ENCODE measurements at places on chromosomes 7 and 10.

GRCh38 chr7:3194501-3195141 is 106.4 kb upstream of the SDK1 start:
- DNase-seq = no peak

- DNase-seq = no peak
Measured at GRCh38 chr10:71229726-71230655, 17.6 kb downstream of the UNC5B start.

GRCh38 chr7:27164367-27165088 is 809 bp downstream of the HOXA9 start:
- DNase-seq = no peak

- no peak for DNase-seq
Measured at GRCh38 chr10:114024876-114025610, 18.6 kb upstream of the ADRB1 start.

DNA sequence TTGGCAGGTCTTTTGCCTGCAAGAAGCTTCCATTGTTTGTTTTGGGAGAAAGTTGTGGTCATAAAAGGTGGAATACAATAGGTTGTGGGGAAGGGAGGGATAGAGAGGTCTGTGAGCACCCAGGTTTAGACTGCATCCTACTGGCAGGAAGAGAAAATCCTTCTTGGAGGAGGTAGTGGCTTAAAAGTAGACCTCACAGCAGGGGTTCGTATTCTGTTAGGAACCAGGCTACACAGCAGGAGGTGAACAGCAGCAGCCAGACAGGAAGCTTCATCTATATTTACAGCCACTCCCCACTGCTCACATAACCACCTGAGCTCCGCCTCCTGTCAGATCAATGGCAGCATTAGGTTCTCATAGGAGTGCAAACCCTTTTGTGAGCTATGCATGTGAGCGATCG is 245.3 kb downstream of the NSUN6 start:
- DNase-seq = no peak

DNA sequence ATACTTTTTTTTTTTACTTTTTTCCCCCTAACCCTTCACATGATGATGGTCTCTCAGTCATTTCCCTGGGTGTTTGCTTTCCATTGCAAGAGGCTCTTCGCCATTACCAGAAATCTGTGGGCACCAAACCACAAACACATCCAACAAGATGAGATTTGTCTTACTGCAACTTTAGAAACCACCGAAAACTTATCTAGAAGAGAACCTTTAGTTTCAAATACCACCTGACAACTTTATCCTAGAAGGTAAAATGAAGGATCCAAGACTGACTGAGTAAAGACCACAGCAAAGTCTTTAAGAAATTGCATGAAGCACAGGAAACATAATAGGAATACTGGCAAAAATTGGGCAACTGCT is 363.3 kb upstream of the MBL2 start:
- no peak for DNase-seq

GRCh38 chr7:142815134-142815533 is 39.7 kb upstream of the EPHB6 start:
- no peak for DNase-seq

- DNase-seq = no peak
Measured at GRCh38 chr10:10315989-10316388, 701.7 kb upstream of the CELF2 start.

GRCh38 chr7:128384726-128385125 is 23.2 kb upstream of the PRRT4 start:
- no peak for DNase-seq

GRCh38 chr10:22646388-22646853 is 68.0 kb downstream of the PIP4K2A start:
- DNase-seq = no peak

- DNase-seq = no peak
Measured at GRCh38 chr7:143497008-143497795, 19.5 kb downstream of the TAS2R41 start.

DNA sequence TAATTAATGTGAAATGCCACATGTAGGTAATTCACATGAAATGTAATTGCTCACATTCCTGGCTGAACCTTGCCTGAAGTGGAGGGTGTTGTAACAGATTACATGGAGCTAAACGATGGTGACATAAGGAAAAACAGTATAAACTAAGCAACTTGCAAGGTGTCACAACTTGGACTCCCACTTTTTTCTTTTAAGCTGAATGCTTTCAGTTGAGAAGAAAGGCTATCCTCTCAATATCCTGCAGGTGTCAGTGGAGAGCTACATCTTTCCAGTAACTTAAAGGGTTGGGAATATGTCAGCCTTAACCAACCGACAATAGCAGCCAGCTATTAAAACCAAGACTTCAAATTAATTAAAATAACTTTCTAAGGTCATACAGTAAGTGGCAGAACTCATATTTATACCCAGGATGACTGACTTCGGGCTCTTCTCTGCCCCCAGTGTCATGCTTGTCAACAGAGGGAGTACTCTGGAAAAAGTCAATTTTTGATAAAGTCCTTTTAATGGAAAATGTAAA is 33.7 kb downstream of the NRBF2 start:
- peak; percentile 41 for DNase-seq

GRCh38 chr7:47329320-47329926 is 252.5 kb downstream of the TNS3 start:
- DNase-seq = no peak

DNA sequence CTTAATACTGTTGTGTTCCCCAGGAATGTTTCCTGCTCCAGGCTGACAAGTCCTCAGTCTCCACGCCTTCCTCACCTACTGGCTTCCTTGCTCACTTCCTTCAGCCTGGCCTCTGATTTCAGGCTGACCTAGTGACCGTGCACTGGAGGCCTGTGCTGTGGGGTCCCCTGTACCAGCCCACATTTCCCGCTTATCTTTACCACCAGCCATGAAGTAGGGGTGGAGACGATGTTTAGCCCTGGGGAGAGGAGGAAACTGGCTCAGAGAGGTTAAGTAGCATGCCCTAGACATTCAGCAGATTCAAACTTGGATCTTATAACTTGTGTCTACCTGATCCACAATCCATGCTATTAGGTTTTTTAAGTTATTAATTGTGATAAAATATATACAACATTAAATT is 4.8 kb upstream of the ZNF488 start:
- DNase-seq = no peak

DNA sequence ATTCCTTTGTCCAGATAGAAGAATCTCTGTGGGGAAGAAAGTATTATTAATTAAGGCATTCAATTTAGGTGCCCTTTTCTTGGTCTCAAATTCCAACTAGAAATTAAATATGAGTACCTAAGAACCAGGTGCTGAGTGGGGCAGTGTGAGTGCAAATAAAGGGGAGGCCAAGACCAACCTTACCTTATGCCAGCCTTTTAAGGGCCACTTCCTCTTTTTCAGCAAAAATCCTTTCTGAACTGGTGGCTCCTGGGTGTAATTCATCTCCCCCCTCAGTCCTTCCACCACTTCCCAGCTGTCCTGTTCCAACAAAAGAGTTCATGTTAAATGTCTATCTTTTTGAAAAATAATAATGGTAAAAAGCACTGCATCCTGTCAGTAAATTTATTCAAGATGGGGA is 108.2 kb downstream of the OSBPL3 start:
- no peak for DNase-seq

DNA sequence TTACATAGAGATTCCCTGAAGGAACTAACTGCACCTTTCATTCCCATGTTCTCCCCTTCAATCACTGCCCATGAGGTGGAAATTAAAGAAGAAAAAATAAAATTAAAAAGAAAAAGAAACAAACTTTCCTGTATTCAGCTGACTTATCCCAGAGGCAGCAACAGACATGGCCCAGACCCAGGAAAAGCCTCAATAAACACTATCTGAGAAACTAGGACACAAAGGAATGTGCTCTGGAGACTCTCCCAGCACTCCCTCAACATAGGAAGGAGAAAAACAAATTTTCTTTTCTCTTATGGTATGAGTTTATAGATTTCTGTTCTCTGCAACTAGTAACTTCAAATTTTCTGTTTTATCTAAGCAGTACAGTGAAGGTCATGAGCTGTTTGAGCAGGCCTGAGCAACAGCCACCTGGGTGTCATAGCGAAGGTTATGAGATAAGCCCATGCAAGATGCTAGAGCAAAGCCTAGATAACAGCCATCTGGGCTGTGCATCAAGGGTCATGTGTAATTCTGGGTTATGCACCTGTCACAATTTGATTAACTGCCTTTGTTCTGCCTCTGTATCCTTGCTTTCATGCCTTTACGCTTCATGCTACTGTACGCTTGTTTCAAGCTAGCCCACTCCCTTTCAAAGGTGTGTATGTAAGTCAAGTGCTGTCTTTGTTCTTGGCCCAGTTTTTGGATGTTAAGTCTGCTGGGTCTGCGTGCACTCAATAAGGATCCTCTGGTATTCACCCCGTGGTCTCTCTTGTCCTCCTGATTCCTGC is 11.0 kb upstream of the OR6B1 start:
- DNase-seq = no peak

DNA sequence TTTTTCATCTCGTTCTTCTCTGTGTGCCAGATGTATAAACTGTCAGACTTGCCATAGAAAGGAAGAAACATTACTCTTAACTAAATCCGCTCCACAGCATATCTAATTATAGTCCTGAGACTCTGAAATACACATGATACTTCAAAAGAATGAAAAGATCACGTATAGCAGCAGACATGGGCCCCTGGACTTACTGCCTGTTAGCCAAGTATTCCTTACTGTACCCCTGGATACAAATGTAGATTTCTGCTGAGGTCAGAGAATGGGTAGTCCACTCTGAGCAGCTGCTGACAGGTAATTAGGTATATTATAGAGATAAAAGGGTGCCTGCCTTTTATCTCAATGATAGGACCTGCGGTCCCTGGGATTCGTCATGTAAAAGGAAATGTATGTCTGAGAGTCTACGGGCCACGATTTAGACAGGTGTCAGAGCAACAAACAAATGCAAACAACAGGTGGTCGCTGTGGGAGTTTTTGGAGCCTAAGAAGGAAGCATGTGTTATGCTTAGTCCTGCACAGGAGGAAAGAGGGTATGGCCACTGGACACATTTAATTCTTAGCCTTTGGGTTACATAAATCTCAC is 69.4 kb downstream of the VOPP1 start:
- DNase-seq = no peak

DNA sequence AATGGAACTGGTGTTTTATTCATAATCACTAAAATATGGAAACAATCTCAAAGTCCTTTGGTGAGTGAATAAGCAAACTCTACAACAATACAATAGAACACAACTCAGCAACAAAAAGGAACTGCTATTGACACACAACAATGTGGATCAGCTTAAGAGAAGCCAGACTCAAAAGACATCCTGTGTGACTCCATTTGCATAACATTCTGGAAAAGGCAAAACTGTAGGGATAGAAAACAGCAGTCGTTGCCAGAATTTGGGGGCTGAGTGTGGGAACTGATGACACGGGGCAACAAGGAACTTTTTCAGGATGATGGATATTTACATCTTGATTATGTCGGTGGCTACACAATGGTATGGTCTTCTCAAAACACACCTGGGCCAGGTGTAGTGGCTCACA is 32.4 kb upstream of the SVIL start:
- DNase-seq = no peak

DNA sequence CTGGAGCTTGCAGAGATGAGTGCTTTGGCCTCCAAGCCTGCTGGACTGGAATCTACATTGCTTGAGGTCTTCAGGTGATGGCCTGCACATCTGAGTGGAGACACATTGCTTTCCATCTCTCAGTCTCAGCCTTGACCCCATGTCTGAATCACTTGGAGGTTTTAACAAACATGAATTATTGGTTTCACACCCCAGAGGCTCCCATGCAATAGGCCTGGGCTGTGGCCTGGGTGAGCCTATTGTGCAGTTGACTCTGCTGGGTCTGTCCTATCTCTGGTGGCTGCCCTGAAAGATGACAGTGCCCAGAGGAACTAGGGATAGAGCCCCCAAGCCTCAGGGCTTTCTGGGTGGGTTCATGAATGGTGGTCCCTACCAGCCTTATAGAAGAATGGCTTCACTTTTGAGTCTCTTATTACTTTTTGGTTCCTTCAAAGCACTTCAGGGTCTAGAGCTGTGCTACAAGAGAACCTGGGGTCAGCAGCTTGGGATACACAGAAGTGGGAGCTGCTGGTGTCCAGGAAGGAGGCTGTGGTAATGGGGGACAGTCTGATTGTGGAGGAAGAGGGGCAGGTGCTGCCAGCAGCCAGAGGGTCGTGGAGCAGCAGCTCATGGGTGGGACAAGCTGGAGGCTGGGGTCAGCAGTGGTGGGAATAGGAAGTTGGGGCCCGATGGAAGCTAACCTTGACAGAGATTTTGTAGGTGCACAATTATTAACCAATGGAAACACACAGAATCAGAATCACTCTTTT is 5.5 kb downstream of the RAMP3 start:
- no peak for DNase-seq

- no peak for DNase-seq
Measured at GRCh38 chr10:114930320-114930719, 7.7 kb upstream of the TRUB1 start.

DNA sequence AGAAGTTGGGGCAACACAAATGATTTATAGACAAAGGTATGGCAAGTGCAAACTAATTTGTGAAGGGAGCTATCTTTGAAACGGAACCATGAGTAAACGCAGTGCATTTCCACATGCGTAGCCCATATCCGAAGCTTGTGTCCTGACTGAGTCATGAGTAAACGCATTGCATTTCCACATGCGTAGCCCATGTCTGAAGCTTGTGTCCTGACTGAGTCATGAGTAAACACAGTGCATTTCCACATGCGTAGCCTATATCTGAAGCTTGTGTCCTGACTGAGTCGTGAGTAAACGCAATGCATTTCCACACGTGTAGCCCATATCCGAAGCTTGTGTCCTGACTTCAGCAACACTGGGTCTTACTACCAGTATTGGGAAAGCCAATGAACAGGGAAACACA is 95.0 kb downstream of the CELF2 start:
- no peak for DNase-seq

- no peak for DNase-seq
Measured at GRCh38 chr7:38512704-38513103, 118.5 kb downstream of the AMPH start.

GRCh38 chr7:146414373-146414772 is 297.8 kb downstream of the CNTNAP2 start:
- DNase-seq = no peak

DNA sequence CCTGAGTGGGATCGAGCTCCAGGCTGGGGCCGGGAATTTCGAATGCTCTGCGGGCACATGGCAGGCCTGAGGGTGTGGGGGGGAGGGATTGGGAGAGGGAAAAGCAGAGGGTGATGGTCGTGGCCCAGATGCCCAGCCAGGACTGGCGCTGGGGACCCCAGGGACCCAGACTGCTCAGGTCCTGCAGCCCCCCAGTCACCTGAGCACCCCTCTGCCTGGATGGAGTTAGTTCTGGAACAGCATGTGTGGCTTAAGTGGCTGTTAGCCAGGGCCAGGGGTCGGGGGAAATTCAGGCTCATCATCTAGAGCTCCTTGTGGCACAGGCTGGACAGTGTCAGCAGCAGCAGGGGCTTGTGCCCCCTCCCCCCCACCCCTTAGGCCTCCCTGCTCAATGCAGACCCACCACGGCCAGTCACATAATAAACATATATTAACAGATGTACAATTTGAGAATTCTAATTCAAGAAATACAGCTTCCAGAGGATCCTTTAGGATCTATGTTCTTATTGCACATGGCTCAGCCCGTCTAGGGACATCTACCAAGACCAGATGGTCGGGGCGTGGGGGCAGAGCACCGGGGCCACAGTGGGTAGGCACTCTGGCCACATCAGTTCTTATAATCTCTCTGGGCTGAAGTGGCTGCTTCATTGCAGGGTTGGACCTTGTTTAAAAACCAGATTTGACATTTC is 22.2 kb downstream of the DNAJB12 start:
- DNase-seq = no peak
